ENCODE measurements at places on chromosomes 4 and X.

- DNase-seq, result no peak
These were observed 37.7 kb upstream of the RAB33B start for GRCh38 chr4:139416073-139416673.

GRCh38 chrX:71626576-71626975 is 8.3 kb upstream of the CXCR3 start:
- DNase-seq, result no peak

DNA sequence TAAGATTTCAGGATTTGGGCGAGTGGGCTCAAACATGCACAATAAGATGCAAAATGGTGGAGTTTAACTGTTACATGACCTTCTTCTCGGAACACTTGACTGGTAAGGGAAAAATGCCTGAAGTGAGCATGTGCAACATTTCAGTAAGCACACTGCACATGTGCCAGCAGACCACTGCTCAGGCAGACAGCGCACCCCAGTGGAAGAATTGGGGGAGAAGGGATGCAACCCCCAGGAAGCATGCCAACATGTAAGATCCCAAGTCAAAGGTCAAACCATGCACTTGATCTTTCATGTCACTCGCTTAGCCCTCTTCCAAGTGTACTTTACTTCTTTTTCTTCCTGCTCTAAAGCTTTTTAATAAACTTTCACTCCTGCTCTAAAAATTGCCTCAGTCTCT is 256.3 kb downstream of the CENPC start:
- no peak for DNase-seq

DNA sequence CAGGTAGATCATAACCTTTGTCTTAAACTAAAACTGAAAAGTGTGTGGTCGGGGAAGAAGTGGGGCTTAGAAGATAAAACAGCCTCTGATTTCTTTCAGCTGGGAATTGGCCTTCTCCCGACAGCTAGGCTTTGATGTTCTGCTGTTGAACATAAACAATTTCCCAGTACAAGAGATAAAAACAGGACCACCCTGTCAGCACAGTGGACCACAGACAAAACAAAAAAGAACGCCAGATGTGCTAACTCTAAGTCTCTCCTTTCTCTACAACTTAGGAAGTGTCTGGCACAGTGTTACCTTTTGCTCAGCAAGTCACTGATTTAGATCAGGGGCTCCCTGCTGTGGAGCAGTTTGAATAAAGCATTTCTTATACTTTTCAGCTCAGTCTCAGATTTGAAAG is 87.5 kb upstream of the UXT start:
- DNase-seq, result no peak

DNA sequence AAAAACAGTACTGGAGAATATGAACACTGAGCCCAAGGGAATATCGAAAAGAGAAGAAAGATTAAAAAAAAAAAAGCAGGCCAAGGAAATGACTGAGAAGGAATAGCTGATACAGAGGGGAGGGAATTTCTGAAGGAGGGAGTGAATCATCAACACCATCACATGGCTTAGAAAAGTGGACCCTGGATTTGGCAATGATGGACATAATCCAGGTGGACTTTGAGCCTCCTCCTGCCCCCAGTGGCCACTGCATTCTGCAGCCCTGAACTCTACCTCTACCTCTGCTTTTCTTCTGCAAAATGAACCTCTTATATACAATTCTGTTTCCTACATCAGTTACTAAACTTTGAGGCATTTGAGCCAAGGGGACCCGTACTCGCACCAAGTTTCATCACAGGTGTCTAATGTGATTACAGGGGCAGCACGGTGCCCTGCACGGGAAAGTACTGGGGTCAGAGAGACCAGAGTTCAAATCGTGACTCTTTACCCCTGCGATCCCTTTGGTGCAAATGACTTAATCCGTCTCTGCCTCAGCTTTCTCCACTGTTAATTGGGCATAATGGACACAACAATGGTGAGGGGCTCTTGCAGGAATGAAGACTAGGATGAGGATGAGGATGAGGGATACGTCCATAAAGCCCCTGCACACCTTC is 1.1 kb downstream of the OCIAD2 start:
- DNase-seq, result no peak

- no peak for DNase-seq
These were observed 14.7 kb upstream of the CBR4 start for GRCh38 chr4:169024762-169025161.

GRCh38 chr4:112860830-112861690 is 188.4 kb upstream of the ANK2 start:
- DNase-seq, result no peak

DNA sequence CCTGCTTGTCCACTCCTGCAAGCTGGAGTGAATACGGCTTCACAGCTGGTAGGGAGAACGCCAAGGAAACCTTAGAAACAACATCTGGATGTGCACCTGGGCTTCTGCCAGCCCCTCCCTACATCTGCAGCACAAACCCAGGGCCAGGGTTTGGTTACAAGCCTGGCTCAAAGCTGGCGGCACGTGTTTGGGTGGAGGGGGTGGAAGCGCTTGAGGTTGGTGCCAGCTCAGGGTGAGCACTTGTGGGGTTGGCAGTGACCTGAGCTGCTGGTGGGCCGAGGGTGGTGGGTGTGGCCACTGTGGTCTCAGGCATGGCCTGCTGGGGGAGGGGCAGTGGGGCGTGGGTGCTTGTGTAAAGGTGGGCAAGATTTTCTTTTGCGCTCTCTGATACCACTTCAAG is 15.6 kb downstream of the ELF4 start:
- no peak for DNase-seq

GRCh38 chrX:20609916-20610415 is 343.3 kb upstream of the RPS6KA3 start:
- no peak for DNase-seq

GRCh38 chr4:17368408-17368807 is 143.5 kb downstream of the QDPR start:
- DNase-seq, result no peak

- no peak for DNase-seq
These were observed 24.1 kb downstream of the C4orf50 start for GRCh38 chr4:5993876-5994811.

GRCh38 chr4:140523370-140523856 is 555 bp upstream of the ELMOD2 start:
- DNase-seq, result no peak

DNA sequence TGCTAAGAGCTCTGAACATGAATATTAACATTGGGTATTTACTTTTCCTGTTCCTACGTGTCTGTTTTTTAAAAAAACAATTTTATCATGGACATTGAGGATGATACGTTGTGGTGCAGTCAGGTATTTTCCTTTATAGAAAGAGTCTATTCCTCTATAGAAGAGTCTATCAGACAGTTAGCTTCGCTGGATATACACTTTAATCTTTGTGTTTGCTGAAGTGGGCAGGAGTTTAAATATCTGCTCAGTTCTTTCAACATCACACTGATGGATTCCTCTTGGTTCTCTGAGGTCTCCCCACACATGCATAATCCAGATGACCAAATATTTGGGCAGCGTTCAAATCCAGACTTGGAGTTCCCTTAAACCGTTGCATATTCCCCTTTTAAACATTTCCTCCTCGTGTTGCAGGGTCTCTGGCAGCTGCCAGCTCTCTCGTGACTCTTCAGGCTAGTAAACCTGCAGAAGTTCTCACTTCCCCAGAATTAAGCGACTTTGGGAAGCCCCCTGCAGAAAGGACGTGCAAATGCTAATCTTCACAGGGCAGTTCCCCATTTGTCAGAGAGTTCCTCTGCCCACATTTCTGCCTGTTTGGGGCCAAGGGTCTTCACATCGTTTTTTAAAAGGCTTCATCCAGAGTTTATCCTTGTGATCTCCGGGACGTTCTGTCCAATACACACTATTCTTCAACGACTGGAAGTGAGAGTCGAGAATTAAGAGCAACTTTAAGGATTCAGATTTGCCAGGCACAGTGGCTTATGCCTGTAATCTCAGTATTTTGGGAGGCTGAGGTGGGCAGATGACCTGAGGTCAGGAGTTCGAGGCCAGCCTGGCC is 20.5 kb upstream of the DHRSX start:
- DNase-seq, result no peak

DNA sequence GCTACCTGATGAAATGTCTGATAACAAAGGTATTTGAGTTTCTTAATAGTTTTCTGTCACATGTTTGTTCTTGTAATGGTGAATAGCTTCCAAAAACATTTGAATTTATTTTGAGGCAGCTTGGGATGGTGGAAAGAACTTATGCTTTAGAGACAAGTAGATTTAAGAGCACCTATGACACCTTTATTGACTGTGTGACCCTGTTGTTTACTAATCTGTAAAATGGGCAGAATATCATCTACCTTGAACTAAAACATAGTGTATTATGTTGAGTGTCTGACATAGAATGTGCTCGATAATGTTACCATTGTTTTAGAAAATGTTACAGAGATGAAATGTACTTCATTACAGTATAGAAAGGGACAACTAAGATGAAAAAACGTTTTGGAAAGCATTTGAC is 24.9 kb downstream of the STAG2 start:
- no peak for DNase-seq

DNA sequence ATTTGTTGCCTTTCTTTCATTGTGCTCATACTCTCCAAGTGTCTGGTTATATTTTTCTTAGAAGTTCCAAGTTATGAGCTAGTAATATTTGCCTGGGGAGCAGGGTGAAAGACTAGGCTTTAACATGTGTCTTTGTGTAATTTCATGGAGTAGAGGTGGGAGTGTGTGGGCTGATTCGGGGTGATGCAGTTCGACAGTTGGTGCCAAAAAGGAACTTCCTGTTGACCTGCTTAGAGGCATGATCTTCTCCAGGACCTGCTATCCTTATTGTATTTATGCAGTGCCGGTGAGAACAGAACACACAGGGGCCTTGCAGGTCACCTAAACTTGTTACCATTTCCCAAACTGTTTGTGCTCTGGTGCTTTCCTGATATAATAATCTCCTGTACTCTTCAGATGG is 21.2 kb downstream of the USP53 start:
- DNase-seq, result no peak

DNA sequence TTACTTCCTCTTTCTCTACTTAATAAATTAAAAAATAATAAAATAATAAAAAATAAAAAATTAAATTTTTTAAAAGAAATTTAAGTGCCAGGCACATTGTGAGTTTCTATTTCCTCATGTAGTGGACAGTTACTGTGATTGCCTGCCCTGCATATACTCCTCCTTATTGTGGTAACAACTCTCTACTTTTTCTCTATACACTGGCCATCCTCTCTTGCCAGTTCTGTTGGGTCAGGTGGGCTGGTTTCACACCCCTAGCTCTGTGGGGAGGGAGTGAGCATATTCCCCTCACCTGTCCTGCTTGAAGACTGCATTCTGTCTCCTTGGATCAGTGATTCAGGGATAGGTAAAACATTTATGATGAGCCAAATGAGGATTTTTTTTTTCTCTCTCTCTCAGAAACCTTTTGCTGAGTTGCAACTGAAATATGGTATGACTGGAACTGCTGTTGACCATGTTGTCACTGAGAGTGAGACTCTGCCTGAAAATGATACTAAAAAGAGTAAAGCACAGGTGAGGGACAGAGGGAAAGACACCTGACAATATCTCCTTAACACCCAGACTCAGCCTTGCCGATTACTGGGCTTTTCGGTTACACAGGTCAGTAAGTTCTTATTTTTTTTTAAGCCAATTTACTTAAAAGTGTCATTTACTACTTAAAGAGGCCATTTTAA is 37.2 kb downstream of the CXXC4 start:
- DNase-seq, result no peak

DNA sequence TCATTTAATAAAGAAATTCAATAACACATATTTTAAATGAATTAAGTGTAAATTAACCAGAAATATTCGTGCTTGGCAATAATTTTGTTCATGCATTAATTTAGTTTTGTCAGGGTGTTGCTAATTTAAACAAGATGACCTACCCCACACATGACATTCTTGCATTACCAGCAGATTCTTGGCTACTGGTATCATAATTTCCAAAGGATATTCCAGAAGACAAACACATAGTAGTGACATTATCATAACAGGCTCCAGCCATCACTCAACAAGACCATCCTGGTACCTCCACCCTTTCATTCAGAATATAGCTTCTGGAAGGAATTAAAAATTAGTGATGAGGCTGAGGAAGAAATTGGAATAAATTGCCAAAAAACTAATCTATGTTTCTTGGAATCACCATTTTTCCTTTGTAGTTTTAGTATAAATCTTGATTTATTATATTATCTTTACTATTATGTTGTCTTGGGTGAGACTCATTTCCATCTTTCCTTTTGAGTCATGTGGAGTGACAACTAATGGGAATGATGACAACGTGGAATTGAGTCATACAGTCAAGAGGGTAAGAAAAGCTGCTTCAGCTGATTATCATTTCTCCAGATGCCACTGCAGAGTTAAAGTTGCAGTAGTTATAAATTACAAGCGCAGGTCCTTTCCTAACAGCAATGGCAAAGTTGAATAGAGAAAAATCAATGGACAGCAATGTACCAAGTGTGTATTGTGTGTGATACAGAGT is 30.9 kb upstream of the HHIP start:
- no peak for DNase-seq

DNA sequence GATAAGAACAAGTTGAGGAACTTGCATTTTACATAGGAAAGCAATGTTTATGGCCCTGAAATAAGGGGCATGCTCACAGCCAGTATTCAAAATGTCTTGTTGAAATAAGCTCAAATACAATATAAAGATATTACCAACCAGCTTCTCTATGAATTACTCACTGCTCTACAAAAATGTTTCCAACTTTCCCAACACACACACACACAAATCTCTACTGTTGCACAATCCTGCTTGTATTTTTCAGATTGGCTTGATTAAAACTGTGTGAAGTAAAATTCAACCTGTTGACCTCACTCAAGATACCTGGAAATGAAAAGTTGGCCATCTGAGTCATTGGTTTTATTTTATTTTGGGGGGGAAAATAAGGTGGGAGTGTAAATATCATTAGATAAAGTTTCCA is 128.6 kb downstream of the CHIC2 start:
- DNase-seq, result no peak

DNA sequence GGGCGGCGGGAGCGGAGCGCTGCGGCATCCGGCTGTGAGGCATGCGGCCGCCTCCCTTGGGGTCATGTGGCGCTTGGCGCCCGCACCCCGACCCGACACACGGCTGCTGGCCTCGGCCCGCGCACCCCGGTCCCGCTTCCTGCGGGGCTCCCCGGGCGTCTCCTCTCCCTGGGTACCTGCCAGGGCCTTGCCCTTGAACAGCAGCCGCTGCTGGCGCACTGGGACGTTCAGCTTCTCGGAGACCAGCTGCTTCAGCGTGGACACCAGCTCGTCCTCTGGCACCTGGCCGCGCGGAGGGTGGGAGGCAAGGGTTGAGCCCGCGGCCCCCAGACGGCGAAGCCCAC is 391 bp downstream of the UBL4A start:
- no peak for DNase-seq

DNA sequence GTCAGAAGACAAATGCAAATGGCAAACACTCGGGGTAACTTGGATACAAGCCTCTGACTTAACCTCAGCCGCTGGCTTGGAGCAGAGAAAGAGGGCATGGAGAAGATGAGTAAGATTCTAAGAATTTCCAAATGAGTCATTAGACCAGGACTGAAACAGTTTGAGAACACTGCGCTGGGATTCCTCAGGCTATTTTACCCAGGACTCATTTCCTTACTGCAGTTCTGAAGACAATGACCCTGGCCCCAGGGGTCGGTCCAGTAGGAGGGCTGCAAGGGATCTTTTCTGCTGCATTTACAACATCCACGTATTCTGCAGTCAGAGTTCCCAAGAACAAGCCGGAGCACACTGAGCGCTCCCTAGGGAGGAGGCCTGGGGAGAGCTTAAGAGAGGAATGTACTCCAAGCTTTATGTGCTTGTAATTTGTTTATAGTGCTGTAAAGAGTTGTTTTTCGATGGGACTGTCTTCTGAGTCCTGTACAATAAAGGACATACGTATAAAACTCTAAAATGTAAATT is 27.3 kb upstream of the SORBS2 start:
- DNase-seq, result no peak

GRCh38 chrX:9558615-9559014 is 93.8 kb downstream of the TBL1X start:
- DNase-seq, result no peak
